ENCODE measurements at places on chromosomes 6 and 20.

GRCh38 chr20:23050076-23050838 lies 785 bp upstream of the THBD start:
- DNase-seq = no peak

DNA sequence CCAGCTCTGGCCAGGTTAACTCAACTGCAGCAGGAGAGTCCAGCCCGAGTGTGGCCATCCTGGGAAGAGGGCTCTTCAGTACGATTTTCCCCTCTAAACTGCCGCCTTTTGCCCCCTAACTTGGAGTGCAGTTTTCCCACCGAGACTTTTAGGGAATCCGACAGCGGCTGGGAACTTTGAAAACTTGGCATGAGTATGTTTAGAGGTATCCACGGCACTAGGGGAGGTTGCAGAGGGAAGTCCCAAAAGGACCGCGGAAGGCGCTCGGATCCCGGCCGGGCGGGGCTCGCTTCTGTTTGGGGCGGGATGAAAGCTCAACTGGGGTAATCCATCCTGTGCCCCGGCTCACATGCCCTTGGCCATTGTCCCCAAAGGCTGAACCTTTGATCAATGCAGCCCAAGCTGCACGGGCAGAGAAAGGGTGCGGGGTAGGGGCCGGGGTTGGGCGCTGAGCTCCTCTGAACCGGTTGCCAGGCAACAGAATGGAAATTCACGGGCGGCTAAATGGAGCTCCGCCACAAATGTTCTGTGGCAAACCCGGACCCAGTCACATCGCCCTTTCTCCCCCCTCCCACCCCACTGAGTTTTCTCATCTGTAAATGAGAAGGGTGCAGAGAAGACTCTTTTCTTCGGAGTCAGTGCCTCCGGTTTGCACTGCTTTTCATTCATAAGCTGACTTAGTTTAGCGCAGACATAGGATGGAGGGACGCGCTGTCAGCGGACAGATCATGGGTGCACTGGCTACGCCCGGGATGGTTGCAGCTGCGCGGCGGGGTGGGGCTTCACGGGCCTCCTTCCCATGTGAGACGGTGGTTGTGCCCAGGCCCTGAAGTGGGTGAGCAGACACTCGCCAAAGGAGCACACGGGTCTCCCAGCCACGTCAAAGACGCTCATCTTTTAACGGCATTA lies 2.3 kb downstream of the BMP6 start:
- no peak for DNase-seq

GRCh38 chr6:159969921-159970320 lies 1.0 kb downstream of the IGF2R start:
- DNase-seq = no peak

DNA sequence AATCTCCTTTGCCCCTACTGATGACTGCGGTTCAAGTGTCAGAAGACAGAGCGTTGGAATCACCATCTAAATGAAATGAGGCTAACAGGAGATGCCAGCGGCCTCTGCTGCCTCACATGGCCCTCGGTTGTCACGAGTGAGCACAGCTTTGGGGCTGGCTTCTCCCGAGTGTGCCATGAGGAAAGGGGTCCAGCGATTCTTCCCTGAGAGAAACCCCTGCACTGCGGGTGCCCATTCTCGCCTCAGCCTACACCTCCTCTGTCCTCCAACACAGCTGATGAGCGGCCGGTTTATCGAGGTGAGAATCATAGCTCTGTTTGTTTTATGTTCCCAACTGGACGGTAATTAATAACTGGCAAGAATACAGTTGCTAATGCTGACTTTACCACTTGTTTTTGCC lies 144.7 kb upstream of the RPS6KA2 start:
- DNase-seq = no peak

Measured in astrocyte of the cerebellum (primary cell).